ENCODE measurements at places on chromosomes 13 and 19.

DNA sequence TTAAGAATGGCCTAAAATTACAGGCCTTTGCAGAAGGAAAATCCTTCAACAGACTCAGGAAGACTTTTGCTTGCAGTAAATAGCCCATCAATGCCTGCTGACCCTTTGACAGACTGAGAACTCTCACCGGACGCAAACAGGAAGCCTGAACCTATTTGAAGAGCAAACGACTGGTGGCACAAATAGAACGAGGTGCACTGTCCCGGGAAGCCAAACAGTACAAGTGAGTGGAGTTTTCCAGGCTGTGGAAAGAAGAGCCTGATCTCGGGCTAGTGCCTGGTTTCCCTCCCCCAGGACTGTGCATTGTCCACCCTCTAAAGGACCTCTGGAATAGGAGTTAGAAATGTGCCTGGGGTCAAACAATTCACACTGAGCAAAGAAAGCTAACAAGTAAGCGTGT, 165.5 kb downstream of the FGF14 start:
- no peak for DNase-seq

DNA sequence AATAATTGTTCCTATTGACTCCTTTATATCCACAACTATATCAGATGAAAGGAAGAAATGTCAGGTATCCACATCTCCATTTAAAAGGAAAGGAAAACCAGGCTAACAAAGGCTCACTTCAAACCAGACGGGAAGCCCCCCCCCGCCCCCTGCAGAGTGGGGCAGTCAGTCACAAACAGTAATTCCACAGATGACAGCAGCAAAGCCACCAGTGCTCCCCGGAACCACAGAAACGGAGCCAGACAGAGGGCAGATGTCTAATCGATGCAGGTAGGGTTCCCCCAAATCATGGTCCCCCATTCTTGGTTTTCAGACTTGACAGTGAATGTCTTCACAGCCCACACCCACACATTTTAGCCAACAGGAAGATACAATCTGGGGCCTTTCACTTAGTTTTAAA, 100.8 kb downstream of the STK24 start:
- DNase-seq: peak; percentile 42

- DNase-seq: no peak
These were observed 3.5 kb upstream of the OBI1 start for GRCh38 chr13:78662467-78662866.

- DNase-seq: no peak
These were observed 106.6 kb downstream of the LRCH1 start for GRCh38 chr13:46659413-46660065.

GRCh38 chr13:52104624-52105023, 24.2 kb downstream of the NEK5 start:
- DNase-seq: no peak

- DNase-seq: no peak
These were observed 24.5 kb downstream of the RASL11A start for GRCh38 chr13:27295096-27295495.

- peak; percentile 43 for DNase-seq
These were observed 1.5 kb upstream of the MYADM start for GRCh38 chr19:53865918-53866864.

DNA sequence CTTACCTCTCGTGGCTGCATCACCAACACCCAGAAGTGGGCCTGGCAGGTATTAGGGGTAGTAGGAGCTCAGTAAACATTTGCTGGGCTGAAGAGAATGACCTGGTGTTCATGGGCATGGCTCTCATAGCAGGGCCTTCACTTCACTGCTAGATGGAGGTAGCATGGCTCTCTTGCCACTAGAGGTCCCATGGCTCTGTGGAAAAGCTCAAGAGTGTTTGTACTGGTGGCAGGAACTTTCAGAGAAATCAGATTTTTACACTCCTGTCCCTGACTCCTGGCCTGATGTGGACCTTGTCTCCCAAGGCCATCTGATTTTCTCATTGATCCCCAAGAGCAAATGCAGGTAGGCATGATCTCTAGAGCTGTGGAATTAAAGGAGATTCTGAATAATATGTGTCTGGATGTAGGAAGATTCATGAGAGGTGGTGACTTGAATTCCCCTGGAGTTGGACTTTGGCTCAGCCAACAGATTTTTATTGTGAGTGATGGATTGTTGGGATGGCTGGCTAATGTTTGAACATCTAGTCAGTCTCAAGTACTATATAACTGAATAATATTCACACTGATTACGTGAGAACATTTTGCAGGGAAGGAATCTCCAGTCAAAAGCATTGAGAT, 5.7 kb downstream of the ZNF574 start:
- no peak for DNase-seq

DNA sequence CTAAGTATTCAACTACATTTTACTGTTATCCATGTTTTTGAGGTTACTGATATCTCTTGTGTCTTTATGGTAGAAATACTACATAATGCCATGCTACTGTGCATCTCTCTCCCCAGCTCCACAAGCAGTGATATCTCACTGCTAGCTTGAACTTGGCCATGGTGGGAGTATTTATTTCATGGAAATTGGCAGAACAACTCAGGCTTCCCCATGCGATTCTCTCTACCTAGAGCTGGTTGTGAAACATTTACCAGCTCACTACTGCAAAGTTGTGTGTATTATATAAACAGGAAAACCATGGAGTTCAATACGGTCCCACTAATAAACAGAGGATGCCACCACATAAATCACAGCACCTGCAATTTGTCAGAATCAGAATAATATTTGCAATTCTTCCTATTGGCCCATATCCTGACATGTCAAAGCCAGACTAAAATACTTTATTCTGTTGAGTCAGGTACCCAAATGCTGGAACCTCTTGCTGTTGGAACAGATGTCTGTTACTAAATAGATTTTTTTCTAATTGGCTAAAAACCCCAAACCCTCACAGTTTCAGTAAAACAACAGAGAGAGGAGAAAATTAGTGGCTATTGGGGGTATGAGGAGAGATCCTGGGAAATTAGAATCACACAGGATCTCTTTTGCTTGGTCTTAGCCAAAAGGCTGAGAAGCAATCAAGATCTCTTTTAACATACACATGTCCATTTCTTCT, 91.4 kb upstream of the SLC10A2 start:
- no peak for DNase-seq

GRCh38 chr13:113732176-113732960, 26.7 kb upstream of the TMEM255B start:
- DNase-seq: no peak

DNA sequence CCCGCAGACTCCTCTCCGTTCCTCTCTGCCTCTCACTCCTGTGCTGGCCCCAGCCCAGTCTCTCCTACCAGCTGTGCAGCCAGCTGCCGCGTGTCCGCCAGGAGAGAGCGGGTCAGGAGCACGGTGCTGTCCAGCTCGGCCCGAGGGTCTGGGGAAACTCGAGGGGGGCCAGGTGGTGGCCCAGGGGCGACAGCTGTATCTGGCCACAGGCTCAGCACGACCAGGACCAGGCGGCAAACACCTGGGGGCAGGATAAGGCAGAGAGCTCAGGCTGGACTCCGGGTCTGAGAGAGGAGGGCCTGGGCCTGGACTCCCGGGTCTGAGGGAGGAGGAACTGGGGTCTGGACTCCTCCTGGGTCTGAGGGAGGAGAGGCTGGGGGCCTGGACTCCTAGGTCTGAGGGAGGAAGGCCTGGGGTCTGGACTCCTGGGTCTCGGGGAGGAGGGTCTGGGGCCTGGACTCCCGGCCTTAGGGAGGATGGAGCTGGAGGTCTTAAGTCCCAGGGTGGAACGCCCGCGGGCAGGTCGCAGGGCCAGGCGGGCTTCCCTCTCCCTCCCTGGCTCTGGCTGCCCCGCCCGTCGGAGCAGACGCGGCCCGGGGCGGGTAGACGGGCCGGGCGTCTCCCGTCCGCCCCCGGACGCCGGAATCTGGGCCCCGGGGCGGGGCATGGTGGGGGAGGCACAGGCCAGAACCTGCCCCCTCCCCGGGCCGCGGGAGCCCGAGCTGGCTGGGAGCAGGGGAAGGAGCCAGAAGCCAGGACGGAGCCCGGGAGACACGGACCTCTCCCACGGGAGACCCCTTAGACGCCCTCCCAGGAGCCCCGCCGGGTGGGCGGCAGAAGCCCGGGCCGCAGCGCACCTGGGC, 1.3 kb downstream of the IL11 start:
- no peak for DNase-seq

DNA sequence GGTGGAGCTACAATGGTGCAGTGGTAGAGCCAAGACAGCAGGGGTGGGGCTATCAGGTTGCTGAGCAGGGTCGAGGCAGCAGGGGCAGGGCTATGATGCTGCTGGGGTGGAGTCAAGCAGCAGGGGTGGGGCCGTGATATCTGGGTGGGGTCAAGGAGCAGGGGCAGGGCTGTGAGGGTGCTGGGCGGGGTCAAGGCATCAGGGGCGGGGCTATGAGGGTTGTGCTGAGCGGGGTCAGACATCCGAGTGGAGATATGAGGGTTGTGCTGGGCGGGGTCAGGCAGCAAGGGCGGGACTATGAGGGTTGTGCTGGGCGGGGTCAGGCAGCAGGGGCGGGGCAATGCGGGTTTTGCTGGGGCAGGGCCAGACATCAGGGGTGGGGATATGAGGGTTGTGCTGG, 14.7 kb downstream of the HCN2 start:
- DNase-seq: no peak

DNA sequence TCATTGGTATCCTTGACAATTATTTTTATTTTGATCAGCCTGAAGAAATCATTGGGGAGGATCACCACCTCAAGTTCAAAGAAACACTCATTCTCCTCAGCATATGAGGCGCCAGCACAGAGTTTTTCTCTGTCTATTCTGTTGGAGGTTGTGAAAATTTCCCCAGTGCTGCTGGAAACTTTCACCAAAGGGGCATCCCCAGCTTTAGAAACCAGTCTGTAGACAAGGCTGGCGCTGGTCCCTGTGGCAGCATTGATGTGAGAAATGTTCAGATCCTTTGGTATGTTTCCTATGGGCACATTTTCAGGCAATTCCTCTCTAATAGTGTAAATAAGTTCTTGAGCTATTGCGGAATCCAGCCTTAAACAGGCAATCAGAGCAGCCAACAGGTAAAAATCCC, 2.1 kb downstream of the PCDH9 start:
- DNase-seq: no peak

Data from stimulated activated CD8-positive, alpha-beta memory T cell treated with anti-CD3 and anti-CD28 coated beads, Interleukin-4, amount 100 ng/mL, for 24 hours (primary cell).